RPMI7951 (cell line): ENCODE measurements at places on chromosomes 3 and 15. TPM values are rescaled to one million over a fixed set of nuclear protein-coding genes. Genes with fewer than 3 reads are reported as not detected.
A peak's percentile ranks its signal among the peaks of the same experiment; 100 is the strongest.

DNA sequence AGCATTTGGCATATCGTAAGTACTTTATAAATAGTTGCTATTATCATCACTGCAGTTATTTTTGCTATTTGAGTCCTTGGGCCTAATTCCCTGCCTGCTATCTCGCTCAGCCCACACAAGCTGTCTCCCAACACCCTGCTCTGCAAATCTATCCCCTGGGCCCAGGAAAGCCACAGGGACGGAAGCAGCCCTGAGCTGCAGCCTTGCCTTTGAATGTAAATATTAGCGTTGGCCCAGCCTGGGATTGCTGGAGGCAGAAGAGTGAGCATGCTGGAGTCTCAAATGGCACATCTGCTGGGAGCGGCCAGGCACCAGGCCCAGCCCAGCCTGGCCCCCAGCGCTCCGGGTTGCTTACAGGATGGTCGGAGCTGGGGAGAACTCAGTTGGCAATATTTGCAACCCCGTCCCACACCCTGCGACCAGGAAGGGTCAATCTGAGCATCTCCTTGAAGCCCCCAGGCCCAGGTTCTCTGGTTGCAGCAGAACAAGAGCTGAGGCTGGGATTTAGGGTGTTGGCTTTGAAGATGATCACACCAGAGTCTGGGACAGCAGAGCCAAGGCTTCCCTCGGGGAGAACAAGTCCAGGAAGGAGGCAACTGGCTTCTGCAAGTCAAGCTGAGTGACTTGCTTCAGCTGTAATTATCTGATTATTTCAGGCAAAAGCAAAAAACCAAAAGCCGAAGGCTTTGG, 529.6 kb downstream of the SHQ1 start:
- DNase-seq: no peak

DNA sequence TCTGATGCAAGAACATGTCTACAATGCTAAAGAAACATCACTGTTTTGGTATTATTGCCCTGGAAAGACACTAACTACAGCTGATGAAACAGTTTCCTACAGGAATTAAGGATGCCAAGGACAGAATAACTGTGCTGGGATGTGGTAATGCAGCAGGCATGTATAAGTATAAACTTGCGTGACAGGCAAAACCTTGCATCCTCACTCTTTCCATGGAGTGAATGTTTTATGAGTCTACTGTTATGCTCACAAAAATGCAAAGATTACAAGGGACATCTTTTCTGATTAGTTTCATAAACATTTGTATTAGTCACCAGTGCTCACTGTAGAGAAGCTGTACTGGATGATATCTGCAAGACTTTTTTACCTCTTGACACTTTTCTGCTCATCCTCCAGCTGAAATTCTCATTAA, 143.6 kb downstream of the NAALADL2 start:
- DNase-seq: peak; percentile 6

- DNase-seq: no peak
Measured at GRCh38 chr3:197611255-197611654, 55.5 kb upstream of the BDH1 start.

DNA sequence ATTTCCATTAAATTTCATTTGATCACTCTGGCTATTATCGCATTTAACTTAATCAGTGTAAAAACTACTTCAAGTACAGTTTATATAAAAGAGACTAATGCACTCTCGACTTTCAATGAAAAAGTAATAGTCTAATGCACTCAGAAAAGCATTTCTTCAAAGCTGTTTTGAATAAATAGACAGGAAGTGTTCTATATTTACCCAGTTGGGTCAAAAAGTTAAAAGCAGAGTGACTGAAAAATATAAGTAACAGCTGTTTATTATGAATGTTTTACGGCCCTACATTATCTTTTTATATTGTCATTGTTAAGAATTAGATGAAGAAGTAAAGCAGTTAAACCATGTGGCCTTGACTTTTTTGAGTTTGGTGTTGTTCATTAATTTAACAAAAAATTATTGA, 391.8 kb downstream of the ZPLD1 start:
- no peak for DNase-seq

DNA sequence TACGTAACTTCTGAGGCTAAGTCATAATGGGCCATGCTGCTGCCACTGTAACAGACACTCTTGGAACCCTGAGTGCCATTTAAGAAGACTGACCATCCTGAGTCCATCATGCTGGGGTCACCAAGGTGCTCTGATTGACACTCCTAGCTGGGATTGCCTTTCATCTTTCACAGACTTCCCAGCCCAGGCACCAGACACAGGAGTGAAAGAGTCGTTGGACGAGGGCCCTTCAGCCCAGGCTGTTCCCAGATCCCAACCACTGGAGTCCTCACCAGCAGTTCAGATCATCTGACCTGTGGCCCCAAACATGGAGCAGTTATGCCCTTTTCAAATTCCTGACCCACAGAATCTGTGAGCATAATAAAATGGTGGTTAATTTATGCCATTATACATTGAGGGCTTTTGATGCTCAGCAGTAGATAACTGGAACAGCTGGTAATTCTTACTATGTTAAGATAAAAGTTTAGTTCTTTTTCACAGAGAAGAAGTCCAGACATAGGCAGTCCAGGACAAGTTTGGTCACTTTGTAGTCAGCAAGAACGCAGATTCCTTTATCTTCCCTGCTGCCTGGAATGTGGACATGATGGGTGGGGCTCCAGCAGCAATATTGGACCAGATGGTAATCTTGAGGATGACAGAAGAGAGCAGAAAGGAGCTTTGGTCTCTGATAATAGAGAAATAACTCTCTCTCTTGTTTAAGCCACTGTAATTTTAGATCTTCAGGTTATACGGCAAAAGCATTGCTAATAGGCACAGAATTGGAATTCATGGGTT, 7.3 kb upstream of the EHD4 start:
- no peak for DNase-seq

GRCh38 chr15:51585986-51586385, 36.6 kb downstream of the DMXL2 start:
- no peak for DNase-seq

- peak; percentile 88 for DNase-seq
Measured at GRCh38 chr3:98577178-98577895, 16.1 kb downstream of the CPOX start.

- no peak for DNase-seq
Measured at GRCh38 chr15:36961956-36962355, 138.4 kb downstream of the MEIS2 start.

GRCh38 chr15:71634820-71635560, 175.4 kb upstream of the NR2E3 start:
- peak; percentile 91 for DNase-seq

Gene CYP1A2
- total RNA-seq: not detected in 2 replicates

Gene SLC28A1
- total RNA-seq: not detected in 2 replicates

Gene ZNF197
- 11.4 and 13.7 TPM in 2 replicates for total RNA-seq

Gene COL6A5
- total RNA-seq: not detected in 2 replicates

Gene SLC28A2
- not detected in 2 replicates for total RNA-seq

Gene ATP13A5
- not detected in 2 replicates for total RNA-seq

Gene GUCA1C
- total RNA-seq: not detected in 2 replicates

Gene OR5H6
- total RNA-seq: not detected in 2 replicates
